ENCODE measurements at places on chromosomes 3 and 15.

DNA sequence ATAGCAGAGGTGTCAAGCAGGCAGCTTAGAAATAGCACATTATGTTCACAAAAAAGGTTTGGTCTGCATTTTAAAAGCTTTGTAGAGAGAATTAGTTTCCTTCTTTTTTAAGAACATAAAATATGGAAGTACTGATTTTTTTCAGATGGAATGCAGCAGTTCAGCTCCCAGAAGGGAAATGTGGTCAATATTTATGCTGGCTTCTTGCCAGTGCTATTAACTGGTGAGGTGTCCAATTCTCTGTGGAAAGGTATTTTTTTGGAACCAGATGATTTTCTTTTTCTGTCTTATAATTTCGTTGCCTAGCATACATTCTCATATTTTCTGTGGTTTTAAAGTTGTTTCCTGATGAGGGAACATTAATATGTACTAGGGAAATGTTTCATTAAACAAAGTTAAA, 211.4 kb upstream of the ZNF385D start:
- DNase-seq: no peak

- DNase-seq: no peak
Measured at GRCh38 chr3:172367205-172368105, 80.8 kb downstream of the GHSR start.

- no peak for DNase-seq
Measured at GRCh38 chr3:176430244-176431037, 766.8 kb downstream of the TBL1XR1 start.

DNA sequence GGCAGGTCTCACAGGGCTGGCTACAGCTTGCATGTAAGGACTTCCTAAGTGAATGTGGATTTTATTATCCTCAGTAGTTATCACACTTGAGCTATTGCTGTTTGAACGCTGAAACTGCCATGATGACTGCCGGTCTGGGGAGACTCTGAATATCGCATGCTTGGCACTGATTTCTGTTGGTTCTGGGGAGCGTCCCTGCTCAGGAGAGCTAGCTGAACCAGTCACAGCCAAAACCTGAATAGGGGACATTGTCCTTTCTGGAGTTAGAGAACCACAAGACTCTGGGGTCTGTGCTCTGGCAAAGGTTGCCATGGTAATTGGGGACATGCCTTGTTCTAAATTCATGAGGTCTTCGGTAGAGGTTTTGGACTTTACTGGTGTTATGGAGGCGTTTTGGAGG, 30.8 kb downstream of the CMSS1 start:
- DNase-seq: no peak

DNA sequence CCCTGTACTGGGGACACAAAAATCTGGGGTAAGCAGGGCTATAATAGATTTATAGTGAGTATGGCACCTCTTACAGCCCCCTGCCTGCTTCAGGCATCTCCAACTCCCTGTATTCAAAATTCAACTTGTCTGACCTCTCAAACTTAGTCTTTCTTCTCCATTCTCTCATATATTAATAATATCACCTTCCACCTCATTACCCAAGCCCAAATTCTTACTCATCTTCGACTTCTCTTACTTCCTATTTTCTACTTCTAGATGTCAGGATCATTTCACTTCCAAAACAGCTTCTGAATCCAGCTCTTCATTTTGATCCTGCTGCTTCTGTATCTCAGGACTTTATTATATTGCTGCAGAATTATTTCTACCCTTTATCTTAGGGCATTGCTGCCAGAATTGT, 290.7 kb downstream of the CHST2 start:
- no peak for DNase-seq

- DNase-seq: no peak
Measured at GRCh38 chr15:67569668-67570067, 27.2 kb downstream of the MAP2K5 start.

DNA sequence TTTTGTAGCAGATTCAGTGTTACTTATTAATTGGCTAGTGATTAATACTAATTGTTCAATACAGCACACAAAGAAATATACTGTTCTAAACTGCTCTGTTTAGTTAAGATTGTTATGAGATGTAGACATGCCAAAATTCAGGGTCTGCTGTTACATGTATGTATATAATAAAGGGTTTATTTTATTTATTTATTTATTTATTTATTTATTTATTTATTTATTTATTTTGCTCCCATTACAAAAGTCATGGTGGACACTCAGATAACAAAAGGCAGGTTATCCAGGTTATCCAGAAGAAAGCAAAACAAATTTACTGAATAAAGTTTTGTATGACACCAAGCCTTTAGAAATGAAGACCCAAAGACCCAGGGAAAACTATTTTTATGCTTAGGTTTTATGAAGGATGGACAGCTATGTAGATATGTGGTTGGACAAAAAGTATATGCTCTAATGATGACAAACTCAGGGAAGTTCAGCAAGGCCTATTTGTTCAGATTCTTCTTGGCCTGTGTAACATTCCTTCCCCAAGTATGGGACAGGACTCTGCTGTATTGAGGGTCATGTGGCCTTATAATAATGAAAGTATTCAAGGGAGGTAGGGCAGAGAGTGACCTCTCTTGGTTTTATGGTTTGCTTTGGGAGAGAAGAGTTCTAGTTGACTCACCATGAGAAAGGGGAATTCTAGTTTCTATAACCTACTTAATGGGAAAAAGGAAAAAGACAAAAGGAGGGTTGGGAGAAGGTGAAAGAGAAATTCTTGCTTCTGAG, 1056.8 kb downstream of the ROBO2 start:
- no peak for DNase-seq

DNA sequence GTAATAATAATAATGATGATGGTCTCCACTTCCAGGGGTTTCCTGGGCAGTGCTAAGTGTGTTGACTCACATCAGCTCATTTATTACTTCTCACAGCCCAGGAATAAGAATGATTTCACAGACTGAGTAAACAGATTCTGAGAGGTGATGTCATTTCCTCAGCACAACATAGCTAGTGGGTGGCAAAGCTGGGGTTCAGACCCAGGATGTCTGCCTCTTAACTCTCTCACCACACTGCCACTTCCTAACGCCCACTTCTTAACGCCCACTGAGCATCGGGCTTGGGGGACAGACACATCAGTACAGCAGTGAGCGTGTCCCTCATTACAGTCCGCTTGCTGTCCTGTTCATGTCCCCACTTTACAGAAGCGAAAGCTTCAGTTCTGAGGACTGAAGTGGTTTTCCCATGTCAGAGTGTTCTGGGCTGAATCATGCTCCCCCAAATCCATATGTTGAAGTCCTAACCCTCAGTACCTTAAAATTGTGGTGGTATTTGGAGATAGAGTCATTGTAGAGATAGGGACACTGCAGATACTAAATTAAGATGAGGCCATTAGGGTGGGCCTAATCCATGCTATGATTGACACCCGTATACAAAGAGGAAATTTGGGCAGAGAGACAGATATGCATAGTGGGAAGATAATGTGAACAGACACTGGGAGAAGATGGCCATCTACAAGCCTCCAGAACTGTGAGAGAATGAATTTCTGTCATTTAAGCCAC, 68.0 kb downstream of the ATP2B2 start:
- peak; percentile 69 for DNase-seq

DNA sequence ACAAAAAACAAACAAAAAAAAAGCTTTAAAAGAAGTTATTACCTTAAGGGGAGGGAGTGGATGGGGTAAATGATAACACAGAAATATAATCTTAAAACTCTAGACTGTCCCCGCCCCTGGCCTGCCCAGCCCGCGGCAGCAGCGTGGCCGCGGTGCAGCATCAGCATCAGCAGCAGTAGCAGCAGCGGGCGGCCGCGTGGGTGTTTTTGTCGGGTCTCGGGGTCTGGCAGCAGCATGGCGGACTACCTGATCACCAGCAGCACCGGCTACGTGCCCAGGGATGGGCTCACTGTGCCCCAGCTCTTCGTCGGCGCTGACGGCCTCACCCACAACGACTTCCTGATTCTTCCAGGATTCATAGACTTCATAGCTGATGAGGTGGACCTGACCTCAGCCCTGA, 80.0 kb upstream of the ANKRD28 start:
- DNase-seq: no peak

GRCh38 chr3:112351036-112351435, 18.1 kb downstream of the CD200 start:
- no peak for DNase-seq

DNA sequence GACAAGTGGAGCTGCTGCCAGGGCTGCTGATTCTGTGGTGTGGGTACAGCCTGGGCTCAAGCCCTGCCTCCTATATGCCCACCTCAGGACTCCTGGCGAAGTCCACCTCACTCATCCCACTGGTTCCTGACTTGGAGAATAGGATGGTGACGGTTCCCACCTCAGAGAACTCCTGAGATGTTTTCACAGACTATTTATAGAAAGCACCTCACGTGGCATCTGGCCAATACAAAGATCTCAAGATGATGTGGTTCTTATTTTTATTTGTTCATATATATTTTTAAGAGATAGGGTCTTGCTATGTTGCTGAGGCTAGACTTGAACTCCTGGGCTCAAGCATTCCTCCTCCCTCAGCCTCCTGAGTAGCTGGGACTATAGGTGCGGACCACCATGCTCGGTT, 236.9 kb upstream of the BHLHE40 start:
- DNase-seq: no peak

DNA sequence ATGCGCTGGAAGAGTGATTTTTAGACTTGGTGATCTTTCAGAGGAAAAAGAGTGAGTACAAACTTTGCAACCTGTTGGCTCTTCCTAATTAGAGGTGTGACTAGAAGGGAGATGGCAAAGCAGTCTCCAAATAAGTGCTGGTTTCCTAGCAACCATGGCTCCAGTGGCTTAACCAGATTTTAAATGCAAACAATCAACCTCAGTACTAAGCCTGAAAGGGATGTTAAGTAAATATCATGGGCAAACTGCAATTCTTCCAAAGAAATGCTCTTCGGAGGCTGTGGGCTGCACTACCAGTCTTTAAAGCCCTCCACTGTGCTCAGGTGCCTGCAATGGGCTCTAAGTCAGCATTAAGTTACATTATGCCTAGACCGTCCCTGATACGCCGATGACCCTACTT, 678.1 kb upstream of the CCDC54 start:
- no peak for DNase-seq

DNA sequence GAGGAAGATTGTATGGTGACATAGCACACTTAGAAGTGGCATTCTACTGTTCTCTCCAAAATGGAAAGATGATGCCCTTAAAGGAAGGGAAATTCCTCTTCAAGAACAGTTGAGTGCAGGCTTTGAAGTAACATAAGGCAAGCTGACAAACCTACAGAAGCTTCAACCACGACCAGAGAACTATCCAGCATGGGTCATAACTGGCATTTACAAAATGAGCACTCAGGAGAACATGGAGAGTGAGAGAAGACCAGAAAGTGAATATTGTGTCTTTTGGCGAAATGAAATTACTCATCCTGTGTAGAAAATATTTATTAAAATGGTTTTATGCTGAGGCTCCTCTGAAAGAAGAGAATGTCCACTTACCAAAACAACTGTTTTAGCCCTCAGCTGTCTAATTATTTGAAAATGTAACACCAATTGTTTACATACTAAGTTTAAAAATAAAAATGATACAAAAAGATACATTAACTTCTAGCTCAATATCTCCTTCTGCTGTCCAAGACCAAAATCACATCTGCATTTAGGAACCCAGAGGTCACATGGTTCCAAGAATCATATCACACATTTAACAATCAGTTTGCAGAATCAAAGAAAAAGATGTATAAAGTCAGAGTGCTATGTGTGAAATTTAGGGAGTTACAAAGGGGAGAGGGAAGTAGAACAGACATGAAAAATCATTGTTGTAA, 216.9 kb downstream of the ATP8B4 start:
- no peak for DNase-seq

DNA sequence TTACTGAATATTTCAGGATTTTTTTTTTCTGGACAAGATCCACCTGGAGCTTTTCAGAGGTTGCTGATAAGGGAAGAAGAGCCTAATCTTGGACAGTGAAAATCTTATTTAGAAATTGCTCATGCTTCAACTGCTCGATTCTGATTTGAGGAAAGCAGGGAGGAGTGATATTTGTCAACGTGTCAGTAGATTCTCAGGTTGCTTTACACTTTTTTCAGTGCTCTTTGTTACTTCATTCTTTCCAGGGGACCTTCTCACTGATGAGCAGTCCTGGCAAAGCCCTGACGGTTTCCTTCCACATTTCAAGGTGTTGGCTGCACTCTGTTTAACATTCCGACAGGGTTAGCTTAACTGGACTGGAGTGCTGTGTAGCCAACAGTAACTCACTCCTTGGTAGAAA, 24.1 kb upstream of the RARB start:
- no peak for DNase-seq

DNA sequence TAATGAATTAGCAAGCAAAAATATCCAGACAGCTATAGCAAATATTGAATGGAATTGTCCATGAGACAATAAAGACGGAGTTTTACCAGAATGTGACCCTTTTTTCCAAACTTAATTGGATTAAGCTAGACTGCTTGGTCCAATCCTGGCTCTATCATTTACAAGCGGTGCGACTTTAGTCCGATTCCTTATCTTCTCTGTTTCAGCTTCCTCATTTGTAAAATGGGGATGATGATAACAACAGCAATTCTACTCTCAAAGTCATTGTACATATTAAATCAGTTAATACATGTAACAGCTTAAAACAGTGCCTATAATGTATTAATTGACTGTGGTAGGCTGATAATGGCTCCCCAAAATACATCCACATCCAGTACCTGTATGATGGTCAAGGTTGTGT, 62.1 kb upstream of the CRBN start:
- no peak for DNase-seq

DNA sequence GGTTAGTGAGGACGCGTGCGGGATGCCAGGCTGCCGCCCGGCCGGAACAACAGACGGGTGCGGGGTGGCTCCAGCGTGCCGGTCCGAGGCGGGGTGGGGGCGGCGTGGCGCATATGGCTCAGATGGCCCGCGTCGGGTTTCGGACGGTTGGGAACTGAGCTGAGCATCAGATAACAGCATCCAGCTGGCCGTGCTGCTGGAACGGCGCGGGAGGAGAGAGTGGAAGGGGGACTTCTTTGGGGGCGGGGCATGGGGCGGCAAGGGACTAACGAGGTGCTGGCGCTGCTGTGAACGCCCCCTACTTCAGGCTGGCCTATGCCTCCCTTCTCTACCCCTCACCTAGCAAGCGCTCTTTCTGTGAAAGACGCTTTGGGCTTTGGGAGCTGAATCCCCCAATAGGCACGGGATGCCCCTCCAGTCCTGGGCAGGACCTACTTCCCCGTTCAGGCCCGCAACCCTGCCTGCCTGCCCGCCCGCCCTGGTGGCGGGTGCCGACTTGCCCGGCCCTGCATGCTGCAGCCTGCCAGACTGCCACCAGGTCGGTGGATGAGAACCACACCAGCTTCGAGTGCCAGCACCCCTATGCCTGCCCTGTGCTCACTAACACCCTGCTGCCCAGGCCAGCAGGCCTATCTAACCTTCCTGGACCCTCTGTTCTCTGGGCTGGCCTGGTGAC, 542 bp downstream of the INKA1 start:
- DNase-seq: peak; percentile 37

DNA sequence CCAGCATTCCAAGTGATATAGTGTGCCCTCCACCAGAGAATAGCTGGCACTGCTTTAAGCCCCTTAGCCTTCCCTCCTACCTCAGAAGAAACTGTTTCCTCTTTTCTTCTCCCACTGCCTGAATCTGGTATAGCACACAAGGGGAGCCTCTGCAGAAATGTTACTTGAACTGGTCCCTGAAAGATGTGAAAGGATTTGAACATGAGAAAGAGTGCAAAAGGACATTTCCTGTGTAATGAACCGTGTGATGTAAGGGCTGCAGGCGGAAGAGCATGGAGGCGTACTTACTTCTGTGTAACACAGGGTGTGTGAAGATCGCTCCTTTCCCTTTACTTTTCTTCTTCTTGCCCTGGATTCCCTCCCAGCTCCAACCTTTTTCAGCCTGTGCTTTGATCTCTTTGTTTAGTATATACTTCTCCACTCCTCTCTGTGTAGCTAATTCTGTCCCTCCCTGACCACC, 8.4 kb downstream of the TMOD3 start:
- no peak for DNase-seq
